ENCODE measurements at places on chromosomes 1 and 21.

GRCh38 chr1:210739627-210740026 lies 394.3 kb downstream of the KCNH1 start:
- no peak for DNase-seq
- no peak overlapping the region for H3K27ac ChIP-seq
- H3K4me1 ChIP-seq, result no peaks in the 10 kb centered on the region
- H3K4me3 ChIP-seq, result no peak overlapping the region
- H3K36me3 ChIP-seq, result peaks cover 2% of the 10 kb centered on the region

- no peaks in the 10 kb centered on the region for H3K36me3 ChIP-seq
- H3K4me1 ChIP-seq, result peaks cover 2% of the 10 kb centered on the region
- H3K27me3 ChIP-seq, result no peaks in the 10 kb centered on the region
- no peak overlapping the region for H3K27ac ChIP-seq
- no peak for DNase-seq
- no peak overlapping the region for H3K4me3 ChIP-seq
Measured at GRCh38 chr1:41925712-41926111, 7.0 kb upstream of the HIVEP3 start.

- no peak overlapping the region for H3K4me3 ChIP-seq
- H3K27me3 ChIP-seq, result peaks cover 1% of the 10 kb centered on the region
- no peaks in the 10 kb centered on the region for H3K4me1 ChIP-seq
- no peak overlapping the region for H3K27ac ChIP-seq
- no peaks in the 10 kb centered on the region for H3K36me3 ChIP-seq
Measured at GRCh38 chr1:162976628-162977027, 92.5 kb upstream of the RGS4 start.

DNA sequence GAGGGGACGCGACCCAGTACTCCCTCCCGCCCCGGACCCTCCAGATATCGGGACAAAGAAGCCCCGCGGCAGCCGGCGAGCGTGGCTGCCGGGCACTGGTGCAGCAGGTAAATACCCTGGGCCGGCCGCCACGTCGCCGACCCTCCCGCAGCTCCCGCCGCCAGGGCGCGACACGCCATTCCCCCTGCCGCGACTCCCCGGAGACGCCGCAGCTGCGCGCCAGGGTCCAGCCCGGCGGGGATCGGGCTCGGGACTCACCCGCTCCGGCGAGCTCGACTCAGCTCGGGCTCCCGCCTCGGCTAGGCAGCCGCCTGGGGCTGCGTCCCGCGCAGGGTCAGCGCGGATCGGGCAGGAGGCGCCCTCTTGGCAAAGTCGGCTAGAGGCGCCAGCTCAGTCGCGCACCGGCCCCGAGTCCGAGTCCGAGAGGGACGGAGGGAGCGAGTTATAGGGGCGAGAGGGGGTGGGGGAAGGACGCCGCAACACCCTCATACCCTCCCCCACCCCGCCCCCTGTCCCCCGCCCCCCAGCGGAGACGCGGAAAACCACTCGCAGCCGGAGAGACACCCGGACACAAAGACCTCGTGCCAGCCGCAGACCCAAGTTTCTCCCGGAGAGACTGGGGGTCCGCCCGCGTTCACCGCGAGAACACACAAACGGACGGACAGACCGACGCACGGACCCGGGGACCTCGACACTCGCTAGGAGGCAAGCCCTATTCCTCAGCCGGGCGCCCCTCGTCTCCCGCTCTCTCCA lies 985 bp downstream of the SYT6 start:
- peak overlapping the region; percentile 71 for H3K4me3 ChIP-seq
- H3K27ac ChIP-seq, result no peak overlapping the region
- DNase-seq, result no peak
- no peaks in the 10 kb centered on the region for H3K36me3 ChIP-seq
- H3K27me3 ChIP-seq, result peaks cover 61% of the 10 kb centered on the region

GRCh38 chr1:162992945-162993344 lies 76.2 kb upstream of the RGS4 start:
- H3K4me1 ChIP-seq, result no peaks in the 10 kb centered on the region
- peaks cover 22% of the 10 kb centered on the region for H3K27me3 ChIP-seq
- no peak overlapping the region for H3K27ac ChIP-seq
- no peaks in the 10 kb centered on the region for H3K36me3 ChIP-seq
- H3K4me3 ChIP-seq, result no peak overlapping the region
- DNase-seq, result no peak

DNA sequence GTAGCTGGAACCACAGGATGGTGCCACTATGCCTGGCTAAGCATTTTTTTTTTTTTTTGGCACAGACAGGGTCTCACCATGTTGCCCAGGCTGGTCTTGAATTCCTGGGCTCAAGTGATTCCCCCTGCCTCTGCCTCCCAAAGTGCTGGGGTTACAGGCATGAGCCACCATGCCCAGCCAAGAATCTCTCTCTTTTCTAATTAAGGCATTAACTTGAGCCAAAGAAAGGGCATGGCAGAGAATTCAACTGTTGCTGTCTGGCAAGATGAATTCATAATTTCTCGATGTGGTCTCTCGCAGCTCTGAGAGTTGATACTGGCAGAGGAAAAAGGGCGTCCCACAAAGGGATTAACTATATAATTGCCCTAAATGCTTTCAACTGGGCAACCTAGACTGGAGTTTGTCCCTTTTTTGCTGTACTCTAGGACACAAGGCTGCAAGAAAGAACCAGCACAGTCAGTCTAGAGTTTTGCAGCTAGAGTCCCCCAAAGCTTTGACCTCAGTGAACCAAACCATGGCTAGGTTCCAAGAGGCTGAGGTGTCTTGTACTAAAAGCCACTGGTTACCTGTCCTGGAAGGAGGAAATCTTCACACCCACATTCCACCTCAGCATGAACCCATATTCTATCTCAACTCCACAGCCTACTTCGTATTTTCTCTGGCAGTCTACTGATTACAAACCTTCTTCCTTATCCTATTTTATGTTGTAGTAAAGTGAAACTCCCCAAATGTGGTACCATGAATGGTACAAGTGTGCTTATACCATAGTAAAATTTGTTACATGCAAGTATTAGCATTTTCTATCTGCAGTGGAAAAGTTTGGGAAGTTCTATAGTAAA lies 51.2 kb downstream of the OPTC start:
- DNase-seq, result no peak
- H3K27me3 ChIP-seq, result peaks cover 5% of the 10 kb centered on the region
- no peaks in the 10 kb centered on the region for H3K36me3 ChIP-seq
- peak overlapping the region; percentile 8 for H3K27ac ChIP-seq
- no peaks in the 10 kb centered on the region for H3K4me1 ChIP-seq
- H3K4me3 ChIP-seq, result no peak overlapping the region

GRCh38 chr1:228978484-228979324 lies 243.4 kb downstream of the RHOU start:
- H3K4me1 ChIP-seq, result no peaks in the 10 kb centered on the region
- no peak for DNase-seq
- no peak overlapping the region for H3K4me3 ChIP-seq
- no peaks in the 10 kb centered on the region for H3K36me3 ChIP-seq

DNA sequence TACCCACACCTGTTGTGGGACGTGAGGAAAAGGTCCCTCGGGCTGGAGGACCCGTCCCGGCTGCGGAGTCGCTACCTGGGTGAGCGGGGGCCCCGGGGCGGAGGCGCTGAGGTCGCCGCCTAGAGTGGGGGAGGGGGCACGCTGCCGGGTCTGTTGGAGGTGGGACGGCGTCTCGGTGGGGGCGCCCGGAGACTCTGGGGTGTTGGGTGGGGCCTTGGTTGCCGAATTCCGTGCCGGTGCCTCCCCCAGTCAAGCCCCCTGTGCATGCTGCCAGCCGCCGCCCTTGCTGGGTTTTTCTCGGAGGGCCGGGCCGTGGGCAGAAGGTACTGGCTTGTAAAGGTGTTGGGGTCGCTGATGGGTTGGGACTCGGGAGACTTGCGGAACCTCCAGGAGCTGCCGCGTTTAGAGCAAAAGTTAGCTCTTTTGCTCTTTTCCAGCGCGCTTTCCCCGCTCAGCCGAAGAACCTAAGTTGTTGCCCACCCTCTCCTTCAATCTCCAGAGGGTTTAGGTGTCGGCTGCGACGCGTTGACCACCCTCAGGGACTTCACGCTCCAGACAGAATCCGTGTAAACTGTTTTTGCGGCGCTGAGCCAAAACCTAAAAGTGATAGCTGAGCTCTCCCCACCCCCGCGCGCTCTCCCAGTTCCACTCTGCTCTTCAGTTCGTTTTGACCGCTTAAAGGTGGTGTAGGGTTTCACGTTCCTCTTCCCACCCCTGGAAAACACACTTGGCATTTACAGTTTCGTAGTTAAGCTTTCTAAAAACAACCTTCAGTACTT lies at the start of gene MPC2:
Gene MPC2, minus strand, starts transcription at position 143 of the 779 bp plus-strand sequence. CDS start 1,231 bp downstream, outside the sequence.
- no peaks in the 10 kb centered on the region for H3K27me3 ChIP-seq
- peak; percentile 53 for DNase-seq
- peak within 1 kb of the TSS; percentile 81 for H3K27ac ChIP-seq

GRCh38 chr1:42956739-42957138 lies 1.9 kb downstream of the SLC2A1 start:
- H3K27me3 ChIP-seq, result no peaks in the 10 kb centered on the region
- no peak for DNase-seq
- H3K4me3 ChIP-seq, result peak overlapping the region; percentile 96
- peaks cover 40% of the 10 kb centered on the region for H3K36me3 ChIP-seq

GRCh38 chr1:226002667-226003501 lies 3.7 kb upstream of the SDE2 start:
- peaks cover 27% of the 10 kb centered on the region for H3K4me1 ChIP-seq
- DNase-seq, result no peak
- H3K4me3 ChIP-seq, result peak overlapping the region; percentile 10
- H3K27ac ChIP-seq, result peak overlapping the region; percentile 98
- no peaks in the 10 kb centered on the region for H3K27me3 ChIP-seq

DNA sequence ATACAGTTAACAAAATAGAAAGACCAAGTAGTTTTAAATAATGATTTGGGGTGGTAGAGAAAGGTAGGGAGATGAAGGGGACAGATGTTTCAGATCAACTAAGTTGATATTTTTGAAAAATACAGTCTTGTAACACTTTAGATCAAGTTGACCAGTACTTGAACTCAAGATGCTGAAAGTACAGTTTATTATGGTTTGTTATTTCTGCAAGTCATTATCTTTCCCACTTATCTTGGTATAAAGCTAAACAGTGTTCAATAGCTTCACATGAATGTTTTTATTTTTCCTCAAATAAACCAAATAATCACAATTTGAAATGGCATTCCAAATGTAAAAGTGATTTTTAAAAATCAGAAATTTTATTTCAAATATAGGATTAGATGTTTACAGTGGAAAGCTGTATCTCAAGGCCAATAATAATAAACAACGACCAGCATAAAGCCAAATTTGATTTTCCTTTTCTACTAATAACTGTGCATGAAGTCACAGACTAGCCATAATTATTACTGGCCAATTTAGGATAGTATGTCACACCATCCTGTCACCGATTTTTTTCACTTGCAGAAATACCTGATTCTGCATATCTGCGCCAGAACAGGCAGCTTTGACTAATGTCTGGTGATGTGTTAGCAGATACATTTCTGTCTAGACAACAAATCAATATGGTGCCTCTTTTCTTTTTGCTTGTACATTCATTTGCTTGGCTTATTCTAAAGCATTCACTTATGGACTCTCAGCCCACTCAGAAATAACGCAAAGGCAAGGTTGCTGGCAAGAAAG lies 320.2 kb downstream of the TM2D1 start:
- no peaks in the 10 kb centered on the region for H3K27me3 ChIP-seq
- no peak for DNase-seq
- no peak overlapping the region for H3K4me3 ChIP-seq
- H3K27ac ChIP-seq, result no peak overlapping the region
- no peaks in the 10 kb centered on the region for H3K36me3 ChIP-seq
- no peaks in the 10 kb centered on the region for H3K4me1 ChIP-seq

GRCh38 chr21:23853796-23854379 lies 1753.4 kb downstream of the MRPL39 start:
- H3K4me3 ChIP-seq, result no peak overlapping the region
- no peaks in the 10 kb centered on the region for H3K27me3 ChIP-seq
- no peaks in the 10 kb centered on the region for H3K36me3 ChIP-seq
- no peak for DNase-seq
- no peak overlapping the region for H3K27ac ChIP-seq
- H3K4me1 ChIP-seq, result no peaks in the 10 kb centered on the region
